ENCODE measurements at places on chromosomes 7 and 10. TPM values are rescaled to one million over a fixed set of nuclear protein-coding genes. Genes with fewer than 3 reads are reported as not detected.

DNA sequence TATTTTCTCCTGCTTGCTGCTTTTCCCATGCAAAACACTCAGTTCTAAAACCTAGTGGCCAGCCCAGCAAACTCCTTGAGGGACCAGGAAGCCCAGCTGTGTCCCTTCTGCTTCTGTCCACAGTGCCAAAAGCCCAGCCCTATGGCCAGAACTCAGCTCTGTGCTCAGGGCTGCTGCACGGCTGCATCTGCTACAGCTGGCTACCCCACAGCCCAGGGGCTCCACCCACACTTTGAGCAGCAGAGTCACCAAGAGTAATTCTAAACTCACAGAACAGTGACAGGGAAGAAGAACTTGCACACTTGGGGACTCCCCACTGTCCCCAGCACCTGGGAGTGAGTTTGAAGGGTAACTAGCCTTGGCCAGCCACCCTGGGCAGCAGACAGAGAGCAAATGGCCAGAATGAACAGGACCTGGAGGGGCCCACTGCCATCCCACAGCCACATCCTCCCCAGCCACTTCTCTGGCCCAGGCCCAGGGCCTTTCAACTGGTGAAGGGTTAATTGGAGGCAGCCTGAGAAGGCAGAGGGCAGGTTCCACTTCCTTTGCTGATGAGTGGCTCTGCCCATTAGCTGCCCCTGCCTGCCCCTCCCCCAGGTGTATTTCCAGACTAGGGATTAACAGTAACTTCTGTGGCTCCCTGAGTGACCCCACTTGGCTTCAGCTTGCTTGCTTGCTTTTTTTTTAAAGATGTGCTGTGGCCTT lies 28.1 kb upstream of the TRIM8 start:
- DNase-seq: peak; percentile 90

DNA sequence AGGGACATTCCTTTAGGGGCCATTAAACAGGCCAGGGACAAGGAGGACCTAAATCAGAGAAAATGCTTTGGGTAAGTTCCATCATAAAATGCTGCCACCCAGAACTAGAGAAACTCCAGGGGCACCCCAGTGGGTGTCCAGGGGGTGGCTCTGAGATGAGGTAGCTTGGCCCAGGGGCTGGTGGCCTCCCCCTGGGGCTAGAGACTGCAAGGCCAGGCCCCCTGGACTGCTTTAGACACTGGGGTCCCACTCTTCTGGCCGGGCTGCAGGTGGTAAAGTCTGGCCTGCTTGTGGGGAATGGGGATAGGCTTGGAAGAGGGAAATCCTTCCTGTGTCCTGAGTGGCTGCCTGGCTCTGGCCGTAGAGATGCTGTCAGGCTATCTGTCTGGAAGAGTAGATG lies 169.6 kb upstream of the PODXL start:
- no peak for DNase-seq

GRCh38 chr7:78720066-78720465 lies 733.4 kb downstream of the MAGI2 start:
- peak; percentile 11 for DNase-seq

DNA sequence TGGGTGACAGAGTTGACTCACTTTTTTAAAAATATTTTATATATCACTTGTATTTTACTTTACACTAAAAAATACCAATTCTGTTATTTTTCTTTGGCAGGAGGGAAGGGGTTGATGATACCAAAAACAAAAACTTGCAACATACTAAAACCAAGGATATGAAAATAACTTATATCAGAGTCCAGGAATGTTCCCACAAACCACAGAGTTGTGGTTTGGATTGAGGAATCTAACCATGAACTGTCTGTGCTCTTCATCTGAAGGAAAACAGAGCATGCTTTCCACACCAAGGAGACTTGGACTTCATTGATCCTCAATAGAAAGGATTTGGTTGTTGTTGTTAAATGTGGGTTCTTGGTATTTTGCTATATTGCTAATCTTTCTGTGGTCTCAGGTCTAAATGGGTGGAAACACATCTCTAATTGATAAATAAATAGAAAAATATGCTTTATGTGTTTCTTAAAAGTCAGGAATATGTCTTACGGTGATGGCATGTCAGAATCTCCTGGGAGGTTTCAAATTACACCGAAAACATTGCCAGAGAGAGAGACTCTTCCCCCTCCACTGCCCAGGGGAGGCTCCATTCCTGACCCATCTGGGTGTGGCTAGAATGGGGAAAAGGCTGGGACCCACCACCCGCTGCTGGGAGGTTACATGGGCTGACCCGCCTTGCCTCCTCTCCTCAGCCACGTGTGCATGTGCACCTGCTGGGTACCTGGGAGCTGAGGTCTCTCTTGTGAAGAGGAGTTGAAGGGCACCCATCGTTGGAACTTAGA lies 46.9 kb upstream of the STK17A start:
- DNase-seq: peak; percentile 88

DNA sequence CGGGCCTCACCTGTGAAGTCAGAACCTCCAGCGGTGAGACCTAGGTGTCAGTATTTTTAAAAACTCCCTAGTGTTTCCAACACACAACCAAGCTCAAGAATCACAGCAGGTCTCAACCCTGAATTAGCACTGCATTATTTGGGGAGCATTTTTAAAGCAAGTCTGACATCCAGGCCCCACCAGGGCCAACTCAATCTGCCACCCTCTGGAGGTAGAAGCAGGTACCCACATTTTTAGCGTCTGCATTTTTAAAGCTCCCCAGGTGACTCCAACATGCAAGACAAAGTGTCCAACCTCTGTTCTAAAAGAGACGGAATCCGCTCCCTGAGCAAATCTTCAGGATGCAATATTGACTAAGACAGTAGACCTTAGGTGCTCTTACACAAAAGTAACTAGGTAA lies 225.7 kb downstream of the TNS3 start:
- DNase-seq: no peak

DNA sequence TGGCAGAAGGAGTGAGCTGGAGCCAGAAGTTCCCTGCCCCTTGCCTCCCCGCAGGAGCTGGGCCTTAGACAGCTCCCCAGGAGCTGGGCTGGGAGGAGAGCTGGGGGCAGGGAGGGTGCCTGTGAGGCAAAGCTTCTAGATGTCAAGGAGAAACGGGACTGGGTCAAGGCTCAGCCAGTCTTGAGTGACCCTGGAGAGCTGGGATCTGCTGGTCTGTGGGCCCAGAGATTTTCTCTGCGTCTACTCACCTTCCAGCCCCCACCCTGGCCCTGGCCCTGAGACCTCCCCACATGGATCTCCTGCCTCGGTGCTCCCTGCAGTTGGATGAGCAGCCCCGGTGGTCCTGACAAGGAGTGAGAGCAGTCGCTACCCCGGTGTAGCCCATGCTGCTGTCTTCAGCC lies 20.3 kb upstream of the SHH start:
- no peak for DNase-seq

DNA sequence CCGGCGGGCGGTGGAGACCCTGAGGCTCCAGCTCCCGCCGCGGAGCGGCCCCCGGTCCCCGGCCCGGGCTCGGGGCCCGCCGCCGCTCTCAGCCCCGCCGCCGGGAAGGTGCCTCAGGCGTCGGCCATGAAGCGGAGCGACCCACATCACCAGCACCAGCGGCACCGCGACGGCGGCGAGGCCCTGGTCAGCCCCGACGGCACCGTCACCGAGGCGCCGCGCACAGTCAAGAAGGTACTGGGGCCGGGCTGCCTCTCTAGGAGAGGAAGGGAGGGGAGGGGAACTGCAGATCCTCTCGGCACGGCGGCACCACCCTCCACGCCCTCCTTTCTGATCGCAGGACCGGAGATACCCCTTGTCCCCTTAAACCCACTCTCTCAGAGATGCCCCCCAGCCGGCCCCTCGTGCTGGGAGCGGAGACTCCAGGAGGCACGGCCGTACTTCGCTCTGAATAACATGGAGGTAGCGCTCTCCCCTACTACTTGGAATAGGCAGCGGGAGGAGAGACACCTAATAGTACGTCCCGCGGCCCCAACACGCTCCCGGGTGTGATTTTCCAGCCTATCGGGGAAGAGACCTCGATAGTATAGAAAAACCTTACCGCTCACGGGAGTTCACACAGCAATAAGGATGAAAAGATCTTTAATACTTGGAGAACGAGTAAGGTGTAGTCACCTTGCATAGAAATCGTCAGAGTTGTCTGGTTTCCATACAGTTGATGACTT lies 538 bp downstream of the AHCYL2 start:
- no peak for DNase-seq

DNA sequence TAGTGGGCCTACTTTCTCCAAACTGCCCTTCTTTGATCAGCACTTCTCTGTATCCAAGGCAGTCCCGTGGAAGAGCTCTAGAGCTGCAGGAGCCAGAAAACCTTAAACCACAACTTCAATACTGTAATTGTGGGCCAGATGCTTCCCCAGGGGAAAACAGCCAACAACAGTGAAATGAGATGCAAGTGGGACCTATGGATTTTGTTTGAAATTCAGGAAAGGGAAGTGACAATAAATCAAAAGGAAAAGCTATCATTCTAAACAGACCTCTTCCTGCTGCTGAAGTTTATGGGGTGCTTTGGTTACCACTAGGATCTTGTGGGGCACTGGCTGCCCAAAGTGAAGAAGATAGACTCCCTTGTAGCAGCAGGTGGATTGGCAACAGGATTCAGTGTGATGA lies 1031.7 kb downstream of the LRMDA start:
- DNase-seq: no peak

GRCh38 chr7:151621961-151622360 lies 102.3 kb upstream of the RHEB start:
- no peak for DNase-seq

DNA sequence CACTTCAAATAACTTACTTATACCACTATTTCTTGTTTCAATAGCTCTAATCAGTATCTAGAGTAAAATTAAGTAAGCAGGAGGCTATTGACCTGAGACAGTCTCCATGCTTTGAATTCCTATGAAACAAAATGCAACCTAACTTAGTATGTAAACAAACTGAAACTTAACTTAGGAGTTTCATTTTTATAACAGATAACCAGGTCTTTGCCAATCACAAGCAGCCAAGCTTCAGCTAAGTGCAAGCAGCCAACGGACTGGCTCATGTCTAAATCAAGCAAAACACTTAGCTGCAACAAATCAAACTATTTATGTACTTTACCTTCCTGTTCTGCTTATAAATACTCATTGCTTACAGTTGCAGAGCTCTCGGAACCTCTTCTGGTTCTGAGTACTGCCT lies 4.4 kb upstream of the GSTK1 start:
- no peak for DNase-seq

DNA sequence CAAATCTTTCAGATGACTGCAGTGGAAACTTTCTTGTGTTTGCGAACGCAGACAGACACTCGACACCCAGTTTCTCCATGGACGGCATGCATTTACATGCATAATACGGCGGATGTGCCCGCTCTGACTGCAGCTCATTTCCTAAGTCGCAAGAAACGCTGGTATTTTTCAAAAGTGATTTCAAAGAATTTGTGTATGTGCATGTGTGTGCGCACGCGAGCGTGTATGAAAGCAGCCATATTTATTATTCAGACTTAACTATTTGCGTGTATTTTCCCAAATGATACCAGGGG lies 436.5 kb upstream of the MGMT start:
- DNase-seq: no peak

DNA sequence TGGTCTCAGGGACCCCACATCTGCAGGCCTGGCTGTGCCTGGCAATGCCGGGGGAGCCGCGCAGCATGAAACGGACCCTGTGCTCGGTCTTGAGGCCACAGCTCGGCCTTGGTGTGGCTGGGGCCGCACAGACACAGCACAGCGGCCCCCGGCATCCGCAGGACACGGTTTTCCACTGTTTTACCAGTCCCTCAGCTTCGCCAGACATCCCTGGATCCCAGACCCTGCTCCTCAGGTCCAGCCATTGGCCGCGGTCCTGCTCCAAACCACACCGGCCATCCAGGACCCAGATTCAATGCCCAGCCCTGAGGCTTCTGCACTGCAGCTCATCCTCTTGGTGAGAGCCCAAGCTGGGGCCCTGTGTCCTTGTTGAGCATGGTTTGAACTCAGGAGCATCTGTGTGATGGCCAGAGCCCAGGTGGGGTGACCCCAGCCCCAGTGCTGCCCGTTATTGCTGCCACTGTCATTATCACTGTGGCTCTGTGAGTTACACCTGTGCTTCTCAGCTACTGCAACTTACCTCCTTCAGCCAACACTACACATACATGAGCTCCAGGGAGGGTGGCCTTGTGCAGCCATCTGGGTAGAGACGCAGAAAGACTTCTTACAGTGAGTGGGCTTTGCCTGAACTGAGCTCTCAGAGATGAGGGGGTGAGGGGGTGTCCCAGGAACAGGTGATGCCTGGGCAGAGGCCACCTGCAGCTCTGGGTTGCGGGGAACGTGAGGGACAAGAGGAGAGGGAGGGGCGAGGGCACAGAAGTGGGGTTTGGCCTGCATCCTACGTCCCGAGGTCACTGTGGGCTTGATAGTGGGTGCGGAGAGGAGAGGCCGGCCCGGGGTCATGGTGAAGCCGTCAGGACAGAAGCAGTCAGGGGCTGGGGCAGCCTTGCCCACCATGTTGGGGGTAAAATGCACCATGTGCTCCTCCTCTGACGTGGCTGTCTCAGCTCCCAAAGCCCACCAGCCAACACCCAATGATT lies 567.6 kb downstream of the PTPRN2 start:
- DNase-seq: no peak

DNA sequence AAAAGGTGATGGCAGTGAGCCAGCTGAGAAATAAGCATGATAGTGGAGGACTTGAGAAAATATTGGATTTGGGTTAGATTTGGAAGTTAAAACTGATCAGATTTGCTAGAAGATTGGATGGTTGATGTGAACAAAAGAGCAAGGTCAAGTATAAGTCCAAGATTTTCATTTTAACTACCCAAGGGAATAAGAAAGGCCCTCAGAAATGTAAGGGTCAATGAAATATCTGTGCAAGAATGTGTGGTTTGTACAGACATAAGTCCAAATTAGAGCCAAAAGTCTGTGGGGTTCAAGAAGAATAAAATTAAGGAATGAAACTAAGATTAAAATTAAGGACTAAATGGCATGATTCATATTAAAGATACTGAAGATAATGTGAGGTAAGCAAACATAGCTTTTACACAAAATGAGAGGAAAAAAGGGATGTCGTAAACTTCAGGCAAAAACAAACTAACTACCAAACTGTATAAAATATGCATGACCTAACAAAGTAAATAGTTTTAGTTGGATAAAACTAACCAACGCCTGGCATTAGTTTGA lies 78.4 kb upstream of the CACNA2D1 start:
- no peak for DNase-seq

Gene AKR1B15
- polyA plus RNA-seq: 0.27 TPM

Gene FAM237B
- polyA plus RNA-seq: not detected

Gene CYP2E1
- polyA plus RNA-seq: 0.98 TPM
